Breast epithelium (tissue), 4 donors: ENCODE measurements at places on chromosomes 11 and 22. TPM values are rescaled to one million over a fixed set of nuclear protein-coding genes. Genes with fewer than 3 reads are reported as not detected.

Gene ANAPC15
- 21.4 TPM for total RNA-seq

Gene RASSF10
- 0.16 TPM for total RNA-seq

GRCh38 chr11:13284776-13285588, 7.4 kb downstream of the BMAL1 start:
- DNase-seq: no peak

Gene ART1
- not detected for total RNA-seq

DNA sequence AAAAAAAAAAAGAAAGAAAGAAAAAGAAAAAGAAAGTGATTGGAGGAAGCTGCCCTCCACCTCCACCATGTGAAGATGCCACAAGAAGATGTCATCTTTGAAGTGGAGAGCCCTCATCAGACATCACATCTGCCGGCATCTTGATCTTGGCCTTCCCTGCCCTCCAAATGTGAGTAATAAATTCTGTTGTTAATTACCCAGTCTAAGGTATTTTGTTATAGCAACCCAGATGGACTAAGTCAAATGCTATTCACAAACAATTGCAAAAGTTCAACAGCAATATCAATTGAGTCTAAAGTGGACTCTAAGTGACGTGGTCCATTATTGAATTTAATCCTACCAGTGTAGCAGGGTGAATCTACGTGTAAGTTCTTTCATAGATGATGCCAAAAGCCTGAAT, 55.9 kb upstream of the NUP160 start:
- DNase-seq: no peak

DNA sequence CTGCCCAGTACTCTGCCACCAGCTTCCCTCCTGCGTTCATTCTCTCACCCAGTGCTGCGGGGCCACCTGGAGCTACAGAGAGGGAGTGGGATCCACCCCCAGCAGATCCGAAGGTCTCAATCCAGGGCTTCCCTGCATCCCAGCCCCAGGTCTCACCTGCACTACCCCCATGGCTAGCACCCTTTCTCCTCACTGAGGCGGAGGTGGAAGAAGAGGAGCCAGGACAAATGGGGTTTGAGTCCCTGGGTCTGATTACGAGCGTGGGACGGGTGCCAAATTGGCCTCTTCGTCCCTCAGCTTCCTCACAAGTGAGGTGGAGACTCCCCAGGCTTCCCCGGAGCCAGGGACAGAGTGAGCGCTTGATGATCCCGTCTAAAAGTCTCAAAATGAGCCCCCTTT, 64.2 kb downstream of the NFAM1 start:
- DNase-seq: no peak
